SIG-M5 (cell line): ENCODE measurements at places on chromosomes 11 and 22.

- DNase-seq, result no peak
These were observed 52.3 kb downstream of the SHISAL1 start for GRCh38 chr22:44260216-44261035.

GRCh38 chr22:36191106-36191836 lies 10.3 kb downstream of the APOL4 start:
- no peak for DNase-seq

DNA sequence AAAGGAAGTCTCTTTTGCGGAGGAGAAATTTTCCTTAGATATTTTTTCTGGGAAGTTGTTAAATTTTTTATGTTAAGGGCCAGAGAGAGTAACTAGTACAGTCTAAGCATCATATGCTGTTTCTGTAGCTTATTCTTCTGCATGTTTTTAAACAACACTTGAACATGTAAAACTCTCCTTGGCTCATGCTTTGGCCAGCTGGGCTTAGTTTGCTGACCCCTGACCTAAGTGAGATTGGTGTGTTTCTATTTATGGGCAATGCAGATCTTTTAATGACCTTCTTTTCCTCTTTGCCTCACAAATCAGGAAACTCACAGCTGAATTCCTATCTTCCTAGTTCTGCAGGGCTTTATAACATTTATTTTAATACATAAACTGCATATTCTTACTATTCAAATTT lies 942.5 kb downstream of the OPCML start:
- DNase-seq, result no peak

GRCh38 chr11:119356349-119357031 lies 10.0 kb upstream of the MFRP start:
- no peak for DNase-seq
